ENCODE measurements at places on chromosomes 2 and 18.

GRCh38 chr2:113169002-113169530 lies 4.7 kb upstream of the PSD4 start:
- DNase-seq: peak; percentile 65

DNA sequence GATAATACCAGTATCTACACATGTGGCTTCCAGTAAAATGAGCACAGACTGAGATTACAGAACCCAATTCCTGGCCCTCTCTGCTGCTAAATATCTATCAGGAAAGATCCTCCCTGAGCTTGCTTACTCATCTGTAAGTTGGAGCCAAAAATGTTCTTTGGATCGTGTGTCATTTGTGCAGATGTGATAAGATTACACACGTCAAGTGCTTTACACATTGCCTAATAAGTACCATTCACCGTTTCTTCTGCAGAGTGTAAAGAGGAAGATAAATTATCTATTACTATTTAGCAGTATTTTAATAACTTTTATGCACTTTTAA lies 23.2 kb upstream of the SLC20A1 start:
- DNase-seq: no peak

- DNase-seq: no peak
Measured at GRCh38 chr2:209451209-209451834, 27.5 kb downstream of the MAP2 start.

- DNase-seq: no peak
Measured at GRCh38 chr2:171317492-171318125, 116.2 kb downstream of the METTL8 start.

GRCh38 chr18:55328301-55328700 lies 259.7 kb downstream of the TCF4 start:
- DNase-seq: no peak

GRCh38 chr2:95761556-95761955 lies 169.8 kb downstream of the TRIM43 start:
- no peak for DNase-seq

GRCh38 chr18:74739926-74740325 lies 142.3 kb downstream of the ZNF407 start:
- DNase-seq: no peak

GRCh38 chr2:162768656-162769055 lies 69.9 kb downstream of the KCNH7 start:
- DNase-seq: no peak

GRCh38 chr2:50126845-50127244 lies 905.1 kb downstream of the NRXN1 start:
- no peak for DNase-seq

DNA sequence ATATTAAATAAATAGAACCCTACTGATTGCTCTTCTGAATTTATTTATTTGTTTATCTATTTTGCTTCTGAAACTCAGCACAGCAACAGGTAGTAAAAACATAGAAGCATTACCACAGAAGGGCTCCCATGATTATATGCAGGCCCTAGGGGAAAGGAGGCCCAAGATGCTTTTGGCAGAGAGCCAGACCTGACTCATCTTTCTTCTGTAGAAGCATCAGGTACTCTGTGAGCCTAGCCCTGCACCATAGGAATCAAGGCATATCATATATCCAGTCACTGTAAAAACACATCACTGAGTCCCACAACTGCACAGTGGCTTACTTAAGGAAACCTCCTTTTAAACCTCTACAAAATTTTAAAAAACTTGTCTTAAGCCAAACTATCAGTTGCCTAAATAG lies 1.8 kb downstream of the SCN9A start:
- peak; percentile 6 for DNase-seq

GRCh38 chr18:23538870-23539269 lies 35.6 kb downstream of the RMC1 start:
- no peak for DNase-seq

GRCh38 chr2:223500709-223501108 lies 101.5 kb downstream of the SCG2 start:
- no peak for DNase-seq

DNA sequence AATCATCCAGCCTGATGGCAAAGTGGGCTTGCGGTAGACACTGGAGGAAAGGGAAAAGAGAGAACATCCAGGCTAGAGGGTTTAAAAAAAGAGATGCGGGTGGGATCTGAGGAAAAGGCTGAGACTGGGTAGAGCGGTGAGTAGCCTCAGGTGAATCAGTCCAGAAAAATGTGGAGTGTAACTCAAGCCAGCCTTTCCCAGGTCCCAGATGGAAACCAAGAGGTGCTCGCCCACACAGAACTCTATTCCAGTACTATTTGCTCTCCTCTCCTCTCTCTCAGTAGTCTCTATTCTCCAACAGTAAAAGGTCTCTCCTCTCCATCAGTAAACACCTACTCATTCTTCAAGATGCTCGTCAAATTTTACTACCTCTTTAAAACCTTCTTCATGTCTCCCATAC lies 38.3 kb upstream of the NRP2 start:
- DNase-seq: no peak

DNA sequence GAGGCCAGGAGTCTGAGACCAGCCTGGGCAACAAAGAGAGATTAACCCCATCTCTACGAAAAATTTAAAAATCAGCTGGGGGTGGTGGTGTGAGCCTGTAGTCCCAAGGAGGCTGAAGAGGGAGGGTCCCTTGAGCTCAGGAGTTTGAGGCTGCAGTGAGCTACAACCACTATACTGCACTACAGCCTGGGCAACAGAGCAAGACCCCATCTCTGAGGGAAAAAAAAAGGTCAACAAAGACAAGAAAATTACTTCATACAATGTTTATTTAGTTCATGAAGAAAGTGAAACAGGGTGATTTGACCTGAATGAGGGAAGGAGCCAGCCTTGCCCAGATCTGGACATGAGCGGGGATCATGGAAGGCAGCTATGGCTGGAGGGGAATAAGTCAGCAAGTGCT lies 59.1 kb downstream of the TMEM163 start:
- DNase-seq: no peak

- no peak for DNase-seq
Measured at GRCh38 chr2:22078701-22079100, 954.9 kb downstream of the TDRD15 start.

DNA sequence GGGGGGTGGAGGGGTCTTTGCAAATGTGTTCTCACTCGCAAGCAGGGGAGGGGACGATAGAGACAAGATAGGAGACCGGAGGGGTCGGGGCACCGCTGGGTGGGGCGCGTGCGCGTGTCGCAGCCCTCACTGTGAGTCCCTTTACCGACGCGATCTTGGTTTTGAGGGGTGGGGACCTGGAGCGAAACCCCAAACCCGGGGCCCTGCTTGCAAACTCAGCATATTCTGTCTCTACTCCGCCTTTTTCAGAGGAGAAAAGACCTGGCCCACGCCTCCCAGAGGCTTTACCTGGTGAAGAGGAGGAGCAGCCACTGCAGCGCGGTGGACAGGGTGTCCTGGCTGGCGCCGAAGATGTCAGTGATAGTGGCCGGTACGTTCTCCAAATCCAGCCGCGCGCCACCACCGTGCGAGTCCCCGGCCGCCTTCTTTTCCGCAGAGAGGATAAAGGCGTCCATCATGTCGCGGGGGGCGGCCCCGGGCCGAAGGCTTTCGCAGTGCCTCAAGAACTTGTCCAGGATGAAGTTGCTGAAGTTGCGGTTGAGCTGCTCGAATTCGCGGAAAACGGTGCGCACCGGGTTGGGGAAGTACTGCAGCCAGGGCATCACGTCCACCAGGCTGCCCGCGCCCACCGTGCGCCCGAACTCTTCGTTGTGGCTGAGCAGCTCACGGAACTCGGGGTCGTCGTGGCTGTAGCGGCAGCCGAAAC lies 1.7 kb downstream of the CYP1B1 start:
- no peak for DNase-seq

GRCh38 chr2:240595381-240596079 lies 9.0 kb downstream of the CAPN10 start:
- DNase-seq: peak; percentile 20

DNA sequence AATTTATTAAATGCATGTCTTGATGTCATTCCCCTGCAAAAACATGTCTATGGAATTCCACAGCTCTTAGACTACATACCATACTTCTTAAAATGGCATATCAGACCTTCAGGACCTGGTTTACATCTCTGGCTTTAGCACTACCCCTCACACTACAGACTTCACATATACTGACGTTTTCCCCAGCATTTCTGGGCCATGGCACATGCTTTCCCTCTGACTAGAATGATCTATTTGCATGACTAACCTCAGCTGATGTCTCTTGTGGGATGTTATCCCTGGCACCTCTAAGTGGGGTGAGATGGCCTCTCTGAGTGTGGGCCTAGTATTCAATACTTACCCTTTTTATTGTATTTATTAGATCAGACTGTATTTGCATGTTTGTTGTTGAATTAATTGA lies 381.6 kb downstream of the ERBB4 start:
- DNase-seq: no peak

DNA sequence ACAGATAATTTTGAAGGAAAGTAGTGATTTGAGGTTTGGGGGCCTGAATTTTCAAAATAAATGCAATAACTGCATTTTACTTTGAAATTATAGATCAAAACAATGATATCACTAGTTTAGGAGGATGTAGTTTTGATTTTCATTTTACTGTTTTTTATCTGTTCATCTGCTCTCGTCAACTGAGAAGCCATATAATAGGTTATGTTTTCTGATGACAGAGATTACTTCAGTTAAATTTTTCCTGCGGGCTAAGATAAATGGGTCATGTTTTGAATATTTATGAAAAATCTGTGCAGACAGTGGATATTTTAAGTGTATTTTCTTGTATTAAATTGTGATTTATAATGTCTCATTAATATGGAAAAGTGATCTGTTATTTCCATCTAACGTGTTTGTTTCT lies 573.4 kb downstream of the CPS1 start:
- no peak for DNase-seq

- DNase-seq: no peak
Measured at GRCh38 chr18:45596036-45596435, 19.2 kb upstream of the SLC14A2 start.

DNA sequence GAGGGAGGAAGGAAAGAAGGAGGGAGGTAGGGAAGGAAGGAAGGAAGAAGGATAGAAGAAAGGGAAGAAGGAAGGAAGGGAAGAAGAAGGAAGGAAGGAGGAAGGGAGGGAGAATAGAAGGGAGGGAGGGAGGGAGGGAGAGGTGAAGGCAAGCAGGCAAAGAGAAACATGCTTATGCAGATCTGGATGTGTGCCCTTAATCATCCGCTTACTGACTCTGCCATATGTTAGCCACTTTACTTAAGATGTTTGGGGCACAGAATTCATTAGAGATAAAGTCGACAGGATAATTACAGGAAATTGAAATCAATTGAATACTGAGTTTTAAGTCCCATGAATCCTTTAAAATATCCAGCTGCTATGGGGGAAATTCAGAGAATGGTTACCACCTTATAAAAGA lies 334.2 kb downstream of the GRB14 start:
- DNase-seq: no peak

GRCh38 chr18:13207294-13207693 lies 11.3 kb upstream of the LDLRAD4 start:
- DNase-seq: no peak

DNA sequence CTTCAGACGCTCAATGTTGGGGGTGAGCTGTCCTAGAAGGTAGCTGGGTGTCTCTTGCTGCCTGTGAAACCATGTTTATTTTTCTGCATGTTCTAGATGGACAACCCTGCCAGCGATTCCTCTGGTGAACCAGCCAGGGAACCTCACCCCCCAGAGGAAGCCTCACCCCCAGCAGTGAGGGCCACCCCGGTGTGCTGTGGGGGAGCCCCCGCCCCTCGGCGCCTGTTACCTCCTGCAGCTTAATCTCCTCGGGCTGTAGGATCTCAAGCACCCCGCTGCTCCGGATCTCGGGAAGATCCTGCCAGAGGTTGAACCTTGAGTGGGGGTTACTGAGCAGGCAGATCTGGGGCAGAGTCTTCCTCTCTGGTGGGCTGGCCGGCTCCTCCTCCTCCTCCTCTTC lies 50.0 kb downstream of the SNORC start:
- DNase-seq: no peak

GRCh38 chr2:144703852-144704708 lies 184.2 kb upstream of the ZEB2 start:
- peak; percentile 24 for DNase-seq

DNA sequence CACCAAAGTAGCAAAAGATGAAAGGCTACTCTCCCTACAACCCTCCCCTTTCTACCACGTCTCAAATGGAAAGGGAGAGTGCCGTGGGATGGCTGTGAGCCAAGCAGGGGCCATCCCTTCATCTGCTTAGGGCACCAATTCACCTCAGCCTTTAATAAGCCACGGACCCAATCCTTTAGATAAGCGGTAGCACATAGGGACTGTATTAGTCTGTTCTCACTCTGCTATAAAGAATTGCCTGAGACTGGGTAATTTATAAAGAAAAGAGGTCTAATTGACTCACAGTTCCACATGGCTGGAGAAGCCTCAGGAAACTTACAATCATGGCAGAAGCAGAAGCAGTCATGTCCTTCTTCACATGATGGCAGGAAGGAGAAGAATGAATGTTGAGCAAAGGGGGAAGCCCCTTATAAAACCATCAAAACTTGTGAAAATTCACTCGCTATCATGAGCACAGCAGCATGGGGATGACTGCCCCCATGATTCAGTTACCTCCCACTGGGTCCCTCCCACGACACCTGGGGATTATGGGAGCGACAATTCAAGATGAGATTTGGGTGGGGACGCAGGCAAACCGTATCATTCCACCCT lies 85.9 kb upstream of the IL1R2 start:
- no peak for DNase-seq

- no peak for DNase-seq
Measured at GRCh38 chr2:209719034-209719433, 52.6 kb upstream of the UNC80 start.

GRCh38 chr2:222935688-222936298 lies 75.0 kb downstream of the ACSL3 start:
- no peak for DNase-seq

DNA sequence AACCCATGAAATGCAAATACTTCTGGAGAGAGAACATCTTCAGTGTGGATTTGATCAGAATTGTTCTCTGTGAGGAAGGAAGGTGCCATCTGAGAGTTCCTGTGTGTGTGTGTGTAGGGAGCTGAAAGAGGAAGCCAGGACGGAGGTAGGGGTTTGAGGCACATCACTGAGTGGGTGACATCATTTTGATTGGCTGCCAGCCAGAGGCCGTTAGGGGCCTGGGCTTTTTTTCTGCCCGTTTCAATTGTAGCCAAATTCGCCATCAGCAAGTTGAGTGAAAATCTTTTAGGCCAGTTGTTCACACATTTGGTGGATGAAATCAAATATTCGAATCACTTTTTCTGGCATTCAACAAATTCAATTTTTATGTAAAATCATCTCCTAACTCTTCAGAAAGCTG lies 48.9 kb downstream of the TSN start:
- DNase-seq: no peak

GRCh38 chr18:49189772-49190171 lies 239.0 kb upstream of the SMAD7 start:
- DNase-seq: no peak

DNA sequence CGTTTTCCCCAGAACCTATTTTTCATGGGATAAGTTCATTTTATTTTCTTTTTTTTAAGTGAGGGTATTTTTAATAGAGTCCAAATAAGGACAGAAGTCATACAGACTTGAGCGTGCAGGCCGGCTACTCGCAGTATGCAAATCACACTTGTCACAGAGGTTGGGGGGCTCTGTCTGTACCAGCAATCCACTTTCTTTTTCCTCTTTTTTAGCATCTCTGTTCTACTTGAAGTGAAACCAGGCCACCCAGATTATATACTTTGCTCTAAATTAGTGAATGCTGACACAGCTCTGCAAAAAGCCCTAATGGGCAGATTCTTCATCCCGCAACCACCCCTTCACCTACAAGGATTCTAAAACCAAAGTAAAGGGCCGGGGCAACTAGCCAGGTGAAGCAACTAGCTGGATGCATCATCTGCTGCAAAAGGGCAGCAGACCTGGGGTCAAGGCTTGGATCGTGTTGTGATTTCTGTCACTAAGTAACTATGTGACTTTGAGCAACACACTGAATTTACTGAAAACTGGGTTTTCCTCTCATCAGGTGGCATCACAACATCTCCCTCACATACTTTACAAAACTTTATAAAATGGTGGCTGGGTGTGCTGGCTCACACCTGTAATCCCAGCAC lies 18.4 kb downstream of the KDSR start:
- DNase-seq: no peak

Measured in CD4-positive, alpha-beta T cell treated with Interleukin-4 for 4 hours (primary cell).